ENCODE measurements at places on chromosomes 1 and 21. TPM values are rescaled to one million over a fixed set of nuclear protein-coding genes. Genes with fewer than 3 reads are reported as not detected.

Gene TXNIP
- total RNA-seq: 102 TPM

Gene SELL
- 5.0 TPM for total RNA-seq

Gene C1orf210
- not detected for total RNA-seq

Gene LMX1A
- not detected for total RNA-seq

Gene SYTL1
- 1.0 TPM for total RNA-seq

Gene MYBPH
- total RNA-seq: not detected

Gene SYT14
- 3.1 TPM for total RNA-seq

Gene CLDN19
- not detected for total RNA-seq

Gene RGS13
- total RNA-seq: not detected

Gene KLF17
- not detected for total RNA-seq

Gene CHRNB2
- not detected for total RNA-seq

Gene NRDC
- total RNA-seq: 77.0 TPM

Gene THEM5
- total RNA-seq: not detected

Gene EDEM3
- total RNA-seq: 28.4 TPM

Gene HPDL
- total RNA-seq: not detected

Gene LRRC53
- not detected for total RNA-seq

Gene RSPH1
- not detected for total RNA-seq

Gene OSCP1
- total RNA-seq: 8.4 TPM

Gene PLA2G5
- not detected for total RNA-seq

Gene SLX9
- total RNA-seq: 21.7 TPM

Gene DENND1B
- total RNA-seq: 7.4 TPM

Gene ZNF593OS
- not detected for total RNA-seq

Gene COL16A1
- 12.2 TPM for total RNA-seq

Gene PGLYRP4
- not detected for total RNA-seq

Gene ARHGEF16
- 0.58 TPM for total RNA-seq

Gene C1orf94
- total RNA-seq: not detected

Data from H4 (cell line).